Umbilical cord (tissue), 2 donors: ENCODE measurements at places on chromosomes 4 and X.

GRCh38 chr4:85571008-85571407, 96.1 kb downstream of the ARHGAP24 start:
- no peak for DNase-seq

- DNase-seq = no peak
Measured at GRCh38 chrX:68087526-68087925, 345.8 kb downstream of the OPHN1 start.

GRCh38 chrX:6898371-6898770, 249.1 kb upstream of the STS start:
- no peak for DNase-seq

GRCh38 chrX:136674270-136674985, 26.5 kb downstream of the CD40LG start:
- no peak for DNase-seq

DNA sequence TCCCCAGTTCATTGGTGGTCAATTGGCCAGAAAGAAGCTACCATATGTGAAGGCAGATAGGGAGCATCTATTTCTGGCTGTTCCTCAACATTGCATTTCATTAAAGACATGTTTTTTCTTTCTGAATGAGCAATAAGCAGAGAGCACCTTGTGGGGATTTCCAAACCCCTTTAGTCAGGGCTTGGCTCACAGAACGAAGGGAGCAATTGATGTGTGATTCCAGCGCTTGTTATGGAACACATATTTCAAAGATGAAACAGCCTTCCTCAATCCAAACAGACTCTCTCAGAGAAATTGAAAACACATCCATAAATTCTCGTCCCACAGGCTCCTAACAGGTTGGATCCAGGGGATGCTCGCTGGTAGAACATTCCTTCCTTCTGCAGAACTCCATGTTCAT, 84.1 kb downstream of the CLCN4 start:
- no peak for DNase-seq

- no peak for DNase-seq
Measured at GRCh38 chr4:6239968-6240367, 29.7 kb upstream of the WFS1 start.

DNA sequence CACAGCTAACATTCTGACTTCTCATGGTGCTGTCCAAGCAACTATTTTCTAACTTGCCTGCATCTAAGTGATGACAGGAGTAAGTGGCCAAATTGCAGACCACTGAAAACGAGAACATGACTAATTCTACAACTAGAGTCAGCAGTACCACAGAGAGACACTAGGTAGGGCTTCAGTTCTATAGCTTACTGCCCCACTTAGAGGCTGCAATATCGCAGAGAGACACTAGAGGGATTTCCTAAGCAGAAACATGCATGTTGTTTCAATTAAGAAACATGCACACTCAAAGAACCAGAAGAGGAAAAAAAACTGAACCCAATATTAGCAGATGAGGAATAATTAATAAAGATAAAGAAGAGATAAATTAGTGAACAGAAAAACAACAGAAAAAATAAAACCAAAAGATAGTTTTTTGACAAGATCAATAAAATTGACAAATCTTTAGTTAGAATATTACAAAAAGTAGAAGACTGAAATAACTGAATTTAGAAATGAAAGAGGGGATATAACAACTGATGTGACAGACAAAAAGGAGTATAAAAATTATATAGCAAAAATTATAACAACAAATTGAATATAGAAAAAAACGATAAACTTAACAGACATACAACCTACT, 100.8 kb downstream of the SPIN4 start:
- DNase-seq = peak; percentile 77

DNA sequence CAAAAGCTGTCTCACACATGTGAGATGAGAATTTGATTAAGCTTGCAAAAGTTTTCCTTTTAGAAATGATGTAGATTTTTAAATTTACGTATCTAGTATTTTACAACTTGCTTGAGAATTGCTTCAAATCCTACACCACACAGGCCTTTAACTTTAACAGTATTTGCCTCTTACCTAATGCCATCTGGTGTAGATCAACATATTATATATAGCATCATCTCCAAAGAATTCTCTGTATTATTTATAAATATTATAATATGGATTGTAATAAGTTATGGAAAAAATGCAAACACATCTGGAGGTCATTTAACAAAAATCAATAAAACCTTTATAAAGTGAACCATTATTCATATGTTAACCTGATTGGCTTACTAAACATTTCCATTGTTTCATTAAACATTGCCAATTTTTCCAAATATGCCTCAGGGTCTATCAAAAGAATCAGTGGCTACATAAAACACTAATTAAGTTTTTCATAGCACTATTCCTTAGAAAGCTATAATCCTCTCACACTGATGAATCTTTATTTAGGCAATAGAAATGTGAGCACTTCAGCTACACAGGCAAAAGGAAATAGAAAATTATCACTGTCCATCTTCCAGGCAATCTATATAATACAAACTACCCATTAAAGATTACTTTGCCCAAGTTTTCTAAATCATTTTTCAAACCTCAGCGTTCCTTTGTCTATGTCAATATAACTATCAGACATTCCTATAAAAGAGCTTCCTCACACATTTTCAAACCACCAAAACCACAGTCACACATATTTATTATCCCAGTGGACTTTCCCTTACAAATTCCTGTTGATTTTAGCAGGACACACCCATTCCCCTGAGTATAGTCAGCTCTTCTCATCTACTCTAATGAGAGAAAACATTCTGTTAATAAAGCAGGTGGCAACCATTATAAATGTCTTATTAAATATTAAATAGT, 83.5 kb upstream of the INTU start:
- DNase-seq = no peak

- DNase-seq = peak; percentile 2
Measured at GRCh38 chrX:56281789-56282188, 49.6 kb downstream of the KLF8 start.

DNA sequence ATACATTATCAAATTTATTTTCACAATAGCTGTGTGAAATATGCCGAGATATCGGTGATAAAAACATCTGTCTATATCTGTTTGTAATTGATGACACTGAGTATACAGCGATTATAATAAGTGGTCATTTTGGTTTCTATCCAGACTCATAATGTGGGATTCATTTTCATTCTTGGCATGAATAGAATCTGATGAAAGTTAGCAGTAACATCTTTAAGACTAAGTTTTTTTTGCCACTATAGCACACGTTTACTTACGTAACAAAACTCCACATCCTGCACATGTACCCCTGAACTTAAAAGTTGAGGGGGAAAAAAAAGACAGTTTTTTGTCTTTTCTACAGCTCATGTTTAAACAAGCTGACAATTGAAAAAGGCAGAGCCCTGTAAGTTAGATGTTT, 86.4 kb downstream of the PPA2 start:
- DNase-seq = no peak

GRCh38 chr4:73650250-73650649, 30.0 kb upstream of the RASSF6 start:
- peak; percentile 56 for DNase-seq

DNA sequence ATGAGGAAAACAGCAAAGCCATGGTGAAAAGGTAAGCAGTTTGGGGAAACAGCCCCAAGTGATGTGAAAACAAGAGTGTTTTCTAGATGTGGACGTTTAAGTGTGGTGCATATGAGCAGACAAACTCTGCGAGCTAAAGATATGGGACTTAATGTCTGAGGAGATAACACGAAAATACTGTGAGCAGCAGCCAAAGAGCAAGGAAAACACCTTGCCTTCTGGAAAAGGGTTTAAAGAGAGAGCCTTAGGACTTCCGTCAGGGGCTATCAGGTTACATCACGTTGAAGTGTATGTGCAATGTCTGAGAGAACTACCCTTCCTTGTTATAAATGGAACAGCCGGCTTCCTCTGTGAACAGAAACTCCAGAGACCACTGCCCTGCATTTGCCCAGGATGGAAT, 54.2 kb downstream of the LEF1 start:
- DNase-seq = peak; percentile 68

- peak; percentile 25 for DNase-seq
Measured at GRCh38 chr4:107619066-107619465, 101.0 kb downstream of the PAPSS1 start.

- no peak for DNase-seq
Measured at GRCh38 chr4:704198-704891, 1.3 kb upstream of the PCGF3 start.

DNA sequence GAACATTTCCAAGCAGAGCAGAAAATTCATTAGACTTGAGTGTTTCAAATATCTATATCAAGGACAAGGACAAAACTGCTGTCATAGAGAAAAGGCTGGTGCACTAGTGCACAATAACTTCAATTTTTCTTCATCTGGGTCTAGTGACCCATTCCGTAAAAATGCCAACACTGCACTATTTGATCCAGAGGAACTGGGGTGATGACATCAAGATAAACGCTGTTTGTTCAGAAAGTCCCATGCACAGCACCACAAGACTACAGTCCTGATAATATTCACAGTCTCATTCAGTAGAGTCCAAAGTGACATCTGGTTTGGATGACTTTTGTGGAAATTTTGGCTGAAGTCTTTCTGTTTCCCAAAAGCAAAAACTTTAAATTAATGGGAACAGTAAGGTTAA, 303.5 kb upstream of the GALNT7 start:
- DNase-seq = no peak

GRCh38 chr4:10347281-10347795, 109.9 kb downstream of the ZNF518B start:
- no peak for DNase-seq

DNA sequence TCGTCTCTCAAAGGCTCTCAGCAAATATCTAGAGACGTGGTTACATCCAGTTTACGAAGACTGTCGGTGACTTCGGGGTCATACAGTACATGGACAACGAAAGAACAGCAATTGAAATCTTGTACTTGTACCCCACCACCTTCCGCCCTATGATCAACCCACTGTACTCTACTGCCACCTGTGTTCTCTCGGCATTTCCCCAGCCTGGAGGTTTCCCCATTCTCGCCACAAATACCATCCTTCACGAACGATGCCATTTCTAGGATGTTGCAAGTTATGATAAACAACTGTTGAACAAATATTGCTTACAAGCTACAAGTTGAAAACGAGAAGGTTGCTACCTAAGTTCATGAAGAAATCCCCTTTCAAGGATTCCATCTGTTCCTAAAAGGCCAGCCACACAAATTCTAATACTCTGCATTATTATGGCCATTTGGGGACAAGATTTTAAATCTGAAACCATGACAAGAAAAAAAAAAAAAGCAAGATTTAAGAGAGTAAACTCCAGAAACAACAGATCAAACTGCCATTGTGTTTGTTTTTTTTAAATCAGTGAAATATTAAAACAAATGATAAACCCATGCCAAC, 1.6 kb downstream of the APBB2 start:
- DNase-seq = peak; percentile 49
